Mesothelial cell of epicardium (in vitro differentiated cells): ENCODE measurements at places on chromosomes 16 and 17. TPM values are rescaled to one million over a fixed set of nuclear protein-coding genes. Genes with fewer than 3 reads are reported as not detected.

Gene NTN3
- 17.4 to 17.9 TPM (median 17.5 TPM) in 3 replicates for total RNA-seq

DNA sequence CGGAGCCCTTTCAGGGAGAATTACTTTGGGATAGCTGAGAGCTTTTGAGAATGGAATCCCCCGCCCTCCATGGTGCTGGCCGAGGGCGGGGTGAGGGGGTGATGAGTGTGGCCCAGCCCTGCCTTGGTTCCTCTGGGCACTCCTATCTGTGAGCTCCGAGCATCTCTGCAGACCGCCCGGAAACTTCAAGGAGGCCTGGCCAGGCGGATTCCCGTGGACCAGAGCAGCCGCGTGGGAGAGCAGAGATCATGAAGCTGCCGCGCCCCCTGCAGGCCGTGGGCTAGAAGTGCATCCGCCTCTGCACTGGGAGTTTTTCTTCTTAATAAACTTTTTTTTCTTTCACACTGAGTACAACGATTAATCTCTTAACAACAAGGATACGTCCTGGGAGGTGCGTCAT, 392.9 kb upstream of the EEF2KMT start:
- peak; percentile 53 for DNase-seq

DNA sequence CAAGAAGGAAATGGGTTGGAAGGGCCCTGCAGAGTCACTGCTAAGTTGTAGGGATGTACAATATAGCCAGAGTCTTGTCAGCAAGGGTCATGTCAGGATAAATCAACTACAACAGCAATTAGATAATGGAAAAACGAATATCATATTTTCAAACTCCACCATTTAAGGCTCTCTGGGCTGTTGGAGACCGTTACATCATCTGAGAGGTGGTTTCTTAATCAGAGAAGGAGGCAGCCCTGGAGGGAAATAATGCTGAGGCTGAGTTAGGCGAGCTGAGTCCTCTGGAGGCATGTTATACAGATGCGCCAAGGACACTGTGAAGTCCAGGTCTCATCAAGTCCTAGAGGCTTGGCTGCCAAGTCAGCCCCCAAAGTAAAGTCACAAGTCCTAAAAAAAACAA, 30.3 kb downstream of the LYRM9 start:
- DNase-seq: no peak

Gene RPH3AL
- total RNA-seq: 13.6 to 16.9 TPM (median 15.4 TPM) in 3 replicates

- no peak for DNase-seq
Measured at GRCh38 chr16:13335879-13336278, 434.5 kb downstream of the SHISA9 start.

DNA sequence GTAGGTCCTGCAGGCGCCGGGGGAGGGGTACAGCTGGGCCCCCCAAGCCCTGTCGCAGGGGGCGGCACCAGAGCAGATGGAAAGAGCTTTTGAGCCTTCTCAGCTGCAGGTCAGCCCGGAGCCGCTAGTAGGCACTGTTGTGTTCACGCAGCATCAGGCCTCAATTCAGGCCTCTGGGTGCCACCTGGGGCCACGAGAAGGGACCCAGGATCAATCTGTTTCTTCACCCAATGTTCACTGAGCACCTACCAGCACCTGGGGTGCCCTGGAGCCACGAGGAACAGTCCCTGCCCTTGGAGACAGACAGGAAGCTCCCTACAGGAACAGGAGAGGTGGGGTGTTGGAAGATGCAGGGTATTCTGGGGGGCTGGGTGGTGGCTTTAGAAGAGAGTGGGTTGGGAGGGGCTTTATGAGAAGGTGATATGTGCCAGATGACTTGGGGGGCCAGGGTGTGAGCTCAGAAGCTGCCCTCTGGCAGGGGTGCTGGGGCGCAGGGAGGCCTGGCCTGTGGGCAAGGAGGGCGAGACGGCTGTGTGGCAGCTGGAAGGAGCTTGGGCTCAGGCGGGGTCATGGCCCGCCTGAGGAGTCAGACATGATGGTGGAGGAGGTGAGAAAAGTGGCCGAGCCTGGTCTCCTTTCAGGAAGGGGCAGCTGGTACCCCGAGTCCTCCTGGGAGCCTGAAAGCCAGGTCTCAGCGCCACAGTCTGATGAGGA, 121.9 kb upstream of the GSE1 start:
- no peak for DNase-seq

DNA sequence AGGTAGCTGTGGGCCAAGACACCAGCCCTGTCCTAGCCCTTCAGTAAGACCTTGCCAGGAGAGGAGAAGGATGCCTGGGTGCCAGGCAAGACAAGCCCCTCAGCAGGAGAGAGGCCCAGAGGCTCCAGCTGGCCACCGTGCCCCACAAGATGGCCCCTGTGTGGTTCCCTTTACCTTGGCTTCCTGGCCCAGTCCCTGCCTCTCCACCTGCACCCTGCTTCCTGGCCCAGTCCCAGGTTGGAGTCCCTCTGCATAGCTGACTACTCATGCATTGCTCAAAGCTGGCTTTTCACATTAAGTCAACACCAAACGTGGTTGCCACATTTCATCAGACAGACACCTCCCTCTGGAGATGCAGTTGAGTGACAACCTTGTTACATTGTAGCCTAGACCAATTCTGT, 4.0 kb downstream of the SYNGR3 start:
- no peak for DNase-seq
